ENCODE measurements at places on chromosomes 2 and 18.

DNA sequence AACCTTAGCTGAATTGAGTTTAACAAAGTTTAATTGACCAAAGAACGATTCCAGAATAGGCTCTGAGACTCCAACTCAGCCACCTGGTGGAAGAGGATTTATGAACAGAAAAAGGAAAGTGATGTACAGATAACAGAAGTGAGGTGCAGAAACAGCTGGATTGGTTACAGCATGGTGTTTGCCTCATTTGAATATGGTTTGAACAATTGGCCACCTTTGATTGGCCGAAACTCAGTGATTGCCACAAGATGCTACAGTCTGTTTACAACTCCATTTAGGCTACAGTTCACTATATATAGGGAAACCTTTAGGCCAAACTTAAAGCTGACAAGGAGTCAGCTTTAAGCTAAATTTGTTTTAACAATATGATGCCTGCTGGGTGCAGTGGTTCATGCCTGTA lies 28.1 kb upstream of the SLC35G4 start:
- no peak for DNase-seq

GRCh38 chr2:120133572-120134244 lies 89.5 kb downstream of the TMEM185B start:
- no peak for DNase-seq

GRCh38 chr2:26687328-26687727 lies 5.2 kb upstream of the KCNK3 start:
- DNase-seq, result no peak

- no peak for DNase-seq
Observed at GRCh38 chr2:226256709-226257376, 542.8 kb downstream of the IRS1 start.

GRCh38 chr18:27185025-27185763 lies at the start of gene CHST9:
TSS of gene CHST9 (minus strand) at chr18:27185308. CDS start at chr18:27142809, 42,499 bp downstream.
- DNase-seq, result no peak

GRCh38 chr18:55856229-55856628 lies 268.2 kb upstream of the TCF4 start:
- no peak for DNase-seq

DNA sequence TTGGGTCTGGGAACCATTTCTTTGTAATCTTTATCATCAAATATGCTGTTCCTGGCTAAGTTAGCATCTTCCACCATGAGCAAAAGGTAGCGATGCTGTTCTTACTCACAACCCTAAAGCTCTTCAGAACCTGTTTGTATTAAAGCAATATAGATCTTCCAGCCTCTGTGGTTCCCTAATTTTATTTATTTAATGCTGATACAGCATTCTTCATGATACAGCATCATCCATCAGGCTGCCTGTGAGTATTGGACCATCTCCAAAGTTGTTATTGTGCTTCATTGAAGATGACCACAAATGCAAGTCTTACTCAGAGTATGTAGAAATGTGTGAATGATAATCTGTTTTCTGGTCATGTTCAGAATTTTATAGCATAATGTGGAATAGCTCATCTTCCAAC lies 40.9 kb upstream of the CTLA4 start:
- DNase-seq, result no peak

DNA sequence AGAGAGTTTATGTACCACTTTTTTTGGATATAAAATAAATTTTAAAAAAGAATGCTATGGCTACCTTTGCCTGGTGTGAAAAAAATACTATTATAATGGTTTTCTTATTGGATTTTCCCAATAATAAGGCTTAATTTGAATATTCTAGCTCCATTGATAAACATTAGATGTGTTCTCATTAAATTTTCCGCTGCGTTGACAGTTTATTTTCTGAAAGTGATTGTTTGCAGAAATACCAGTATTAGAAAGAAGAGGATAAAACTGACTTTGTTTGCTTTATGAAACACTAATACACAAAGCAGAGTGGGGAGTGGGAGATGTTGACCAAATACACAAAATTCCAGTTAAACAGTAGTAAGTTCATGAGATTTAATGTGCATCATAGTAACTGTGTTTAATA lies 433.3 kb upstream of the TMEFF2 start:
- no peak for DNase-seq
